ENCODE measurements at places on chromosomes 12 and 14.
A peak's percentile ranks its signal among the peaks of the same experiment; 100 is the strongest.

DNA sequence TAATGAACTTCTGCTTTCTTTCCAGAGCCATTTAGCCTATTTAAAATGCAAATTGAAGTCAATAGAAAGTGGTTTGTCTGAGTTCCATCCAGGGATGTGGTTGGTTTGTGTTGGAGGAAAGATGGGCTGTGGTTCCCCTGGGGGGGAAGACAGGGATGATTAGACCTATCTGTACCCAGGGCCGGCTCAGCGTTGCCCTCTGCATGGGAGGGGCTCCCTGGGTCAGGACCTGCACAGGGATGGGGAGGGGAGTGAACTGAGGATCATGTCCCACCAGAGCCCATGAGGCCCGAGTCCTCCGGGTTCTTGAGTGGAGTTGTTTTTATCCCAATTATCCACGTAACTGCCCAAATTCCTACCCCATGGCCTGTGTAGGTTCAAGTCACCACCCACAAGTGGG, 76.9 kb upstream of the SFSWAP start:
- no peak for DNase-seq

DNA sequence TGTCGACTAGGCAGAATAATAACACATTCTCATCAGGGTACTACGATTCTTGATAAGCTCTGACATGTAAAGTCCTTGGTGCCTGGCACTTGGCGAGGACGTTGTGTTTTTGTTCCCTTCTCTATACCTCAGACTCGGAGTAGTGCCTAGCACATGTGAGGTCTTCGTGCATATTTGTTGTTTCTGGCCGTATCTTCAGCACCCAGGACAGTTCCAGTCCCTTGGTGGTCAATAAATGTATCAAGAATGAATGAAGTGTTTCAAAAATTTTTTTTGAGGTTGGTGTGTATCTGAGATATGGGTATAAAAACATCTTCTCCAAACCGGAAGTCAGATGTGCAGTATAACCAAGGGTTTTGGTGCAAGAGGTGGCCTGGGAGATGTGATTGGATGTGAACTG, 198.2 kb downstream of the AACS start:
- DNase-seq: no peak

DNA sequence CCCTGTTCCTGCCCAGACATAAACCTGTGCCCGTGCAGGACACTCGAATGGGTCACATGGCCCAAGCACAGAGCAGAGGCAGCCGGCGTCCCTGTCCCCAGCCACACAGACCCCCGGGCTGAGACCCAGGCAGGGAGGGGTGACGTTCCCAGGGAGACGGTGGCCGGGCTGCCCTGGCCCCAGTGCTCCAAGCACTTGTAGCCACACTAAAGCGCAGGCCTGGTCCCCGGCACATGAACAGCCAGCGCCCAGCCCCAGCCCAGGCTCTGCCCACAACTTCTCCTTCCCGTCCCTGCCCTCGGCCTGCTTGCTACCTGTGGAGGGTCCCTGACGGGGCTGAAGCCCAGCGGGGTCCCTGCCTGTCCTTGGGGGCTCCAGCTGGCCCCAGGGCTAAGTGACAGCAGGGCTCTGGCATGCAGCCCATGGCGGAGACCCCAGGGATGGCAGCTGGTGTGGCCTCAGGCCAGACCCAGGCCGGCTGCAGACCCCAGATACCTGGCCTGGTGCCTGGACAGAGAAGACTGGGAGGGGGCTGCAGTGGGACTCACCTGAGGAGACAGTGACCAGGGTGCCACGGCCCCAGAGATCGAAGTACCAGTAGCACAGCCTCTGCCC, 338.4 kb downstream of the TMEM121 start:
- no peak for DNase-seq

- DNase-seq: no peak
Measured at GRCh38 chr12:94597268-94597667, 53.1 kb downstream of the TMCC3 start.

DNA sequence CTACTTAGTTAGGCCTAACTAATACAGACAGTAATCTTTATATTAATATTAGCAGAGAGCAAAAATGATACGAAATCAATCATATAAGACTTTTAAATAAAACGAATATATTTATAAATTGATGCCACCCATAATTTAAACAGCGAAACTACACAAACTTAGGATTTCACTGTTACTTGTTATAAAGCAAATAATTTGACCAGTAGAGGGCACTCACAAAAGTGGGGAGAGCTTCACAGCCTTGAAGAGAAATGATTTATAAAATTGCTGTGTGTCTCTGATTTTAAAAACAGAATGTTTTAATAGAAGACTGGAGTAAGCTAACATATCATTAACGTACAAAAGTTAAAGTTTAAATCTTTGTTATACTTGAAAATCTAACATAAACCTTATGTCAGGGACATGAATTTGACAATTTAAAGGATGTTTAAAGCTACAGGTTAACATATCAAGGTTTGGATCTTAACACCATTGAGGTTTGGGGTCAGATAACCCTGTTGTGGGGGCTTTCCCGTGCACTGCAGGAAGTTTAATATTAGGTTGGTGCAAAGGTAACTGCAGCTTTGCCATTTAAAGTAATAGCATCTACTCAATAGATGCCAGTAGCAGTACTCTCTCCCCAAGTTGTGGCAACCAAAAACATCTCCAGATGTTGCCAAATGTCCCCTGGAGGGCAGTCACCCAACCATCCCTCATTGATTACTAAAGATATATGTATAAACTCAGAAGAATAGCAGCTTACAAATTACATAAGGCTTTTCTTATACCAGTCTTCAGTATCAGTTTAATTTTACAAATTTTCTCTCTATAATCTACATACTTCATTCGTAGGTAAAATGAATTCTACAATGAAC, 9.3 kb downstream of the KRAS start:
- peak; percentile 78 for DNase-seq

- DNase-seq: no peak
Measured at GRCh38 chr12:10072131-10072530, 26.7 kb downstream of the CLEC1A start.

DNA sequence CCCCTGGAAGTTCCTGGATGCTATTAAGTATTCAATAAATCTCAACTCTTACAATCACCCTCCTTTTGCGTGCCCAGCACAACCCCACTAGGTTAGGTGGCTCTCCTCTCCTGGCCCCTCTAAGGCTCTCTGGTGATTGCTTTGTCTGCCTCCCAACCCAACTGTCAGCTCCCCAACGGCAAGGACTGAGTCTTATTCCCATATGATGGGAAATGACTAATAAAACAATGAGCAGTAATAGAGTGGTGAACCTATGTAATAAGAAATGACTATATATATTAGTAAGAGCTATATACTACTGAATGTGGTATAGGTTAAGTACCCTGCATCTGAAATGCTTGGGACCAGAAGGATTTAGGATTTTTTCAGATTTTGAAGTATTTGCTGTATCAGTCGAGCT, 8.1 kb downstream of the APPL2 start:
- DNase-seq: no peak

DNA sequence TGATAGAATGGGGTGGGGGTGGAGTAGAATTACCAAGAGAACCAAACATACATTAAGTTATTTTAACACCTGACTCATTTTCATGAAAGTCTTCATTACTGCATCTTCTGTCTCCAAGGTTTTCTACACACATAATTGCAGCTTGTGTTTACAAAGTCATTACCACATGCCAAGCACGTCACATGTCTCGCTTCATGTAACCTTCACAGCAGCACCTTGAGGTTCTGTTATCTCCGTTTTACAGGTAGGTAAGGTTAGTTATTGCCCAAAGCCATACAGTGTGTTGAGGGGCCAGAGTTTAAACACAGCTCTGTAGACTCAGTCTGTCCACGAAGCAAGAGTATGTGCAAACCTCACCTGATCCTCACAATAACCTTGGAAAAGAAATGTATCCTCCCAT, 64.3 kb upstream of the RBM19 start:
- no peak for DNase-seq

DNA sequence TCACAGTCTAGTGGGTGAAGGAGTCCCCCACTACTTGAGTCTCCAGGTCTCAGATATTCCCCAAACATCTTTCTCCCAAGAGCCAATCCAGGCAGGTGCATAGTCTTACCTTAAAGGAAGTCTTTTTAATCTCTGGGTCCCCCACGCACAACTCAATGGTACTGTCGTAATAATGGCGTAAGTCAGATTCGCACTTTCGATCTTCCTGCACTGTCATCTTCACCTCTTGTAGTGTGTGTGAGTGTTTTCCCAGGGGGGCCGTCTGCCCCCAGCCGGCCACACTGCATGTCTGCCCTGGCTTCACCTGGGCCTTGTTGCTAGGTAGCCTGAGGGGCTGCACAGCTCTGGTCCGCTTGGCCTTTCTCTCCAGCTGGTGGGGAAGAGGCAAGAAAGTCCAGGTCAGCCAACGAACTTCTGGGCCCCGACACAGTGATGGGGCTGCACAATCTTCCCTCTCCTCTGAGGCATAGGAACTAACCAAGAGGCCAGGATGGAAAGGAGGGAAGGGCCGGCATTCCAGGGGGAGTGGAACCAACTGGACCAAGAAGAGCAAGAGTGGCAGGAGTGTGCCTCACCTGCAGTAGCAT, 2.1 kb downstream of the GZMB start:
- no peak for DNase-seq

GRCh38 chr14:23486036-23486435, 16.5 kb downstream of the NGDN start:
- DNase-seq: no peak

DNA sequence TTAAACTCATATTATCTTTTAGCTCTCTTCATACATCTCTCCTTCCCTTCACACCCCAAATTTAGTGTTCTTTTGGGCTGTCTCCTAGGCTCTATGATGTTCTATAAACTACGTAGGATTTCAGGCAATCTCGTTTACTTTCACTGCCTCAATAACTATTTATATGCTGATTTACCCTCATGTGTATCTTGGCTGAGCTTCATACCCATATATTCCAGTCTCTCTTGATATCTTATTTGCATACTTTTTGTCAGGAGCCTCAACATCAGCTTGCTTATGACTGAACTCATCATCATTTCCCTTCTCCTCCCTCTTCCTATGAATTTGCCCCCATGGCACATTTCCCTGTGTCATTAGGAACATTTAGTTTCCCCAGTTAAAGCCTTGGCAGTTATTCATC, 262.1 kb upstream of the FBXO33 start:
- no peak for DNase-seq
